ENCODE measurements at places on chromosomes 7 and 10.

DNA sequence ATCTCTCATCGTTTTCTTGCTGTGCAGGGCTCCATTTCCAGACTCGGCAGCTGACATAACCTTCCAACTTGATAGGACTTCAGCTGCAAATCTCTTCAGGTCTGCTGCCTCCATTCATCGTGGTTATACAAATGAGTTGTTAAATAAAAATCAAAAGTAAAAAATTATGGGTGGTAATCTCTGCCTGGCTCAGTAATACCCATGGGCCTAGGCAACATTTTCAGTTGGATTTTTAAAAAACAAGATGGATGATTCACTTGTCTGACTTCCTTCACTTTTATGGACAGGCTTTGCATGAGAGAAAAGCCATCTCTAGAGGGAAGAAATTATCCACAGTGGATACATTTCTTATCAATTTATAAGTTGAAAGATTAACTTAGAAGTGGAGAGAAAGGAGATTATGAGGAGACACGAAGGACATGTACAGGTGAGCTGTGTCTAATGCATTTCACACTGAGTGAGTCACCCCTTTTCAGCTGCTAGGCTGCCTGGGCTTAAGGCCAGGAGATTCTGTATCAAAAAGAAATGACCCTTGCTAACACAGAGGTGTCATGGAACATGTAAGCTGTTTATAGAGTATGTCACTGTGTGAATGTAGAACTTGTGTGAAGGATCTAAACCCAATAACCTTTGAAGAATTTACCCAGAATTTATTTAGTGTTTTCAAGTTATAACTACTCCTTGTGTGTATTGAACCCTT lies 495.1 kb downstream of the AUTS2 start:
- no peak for DNase-seq

DNA sequence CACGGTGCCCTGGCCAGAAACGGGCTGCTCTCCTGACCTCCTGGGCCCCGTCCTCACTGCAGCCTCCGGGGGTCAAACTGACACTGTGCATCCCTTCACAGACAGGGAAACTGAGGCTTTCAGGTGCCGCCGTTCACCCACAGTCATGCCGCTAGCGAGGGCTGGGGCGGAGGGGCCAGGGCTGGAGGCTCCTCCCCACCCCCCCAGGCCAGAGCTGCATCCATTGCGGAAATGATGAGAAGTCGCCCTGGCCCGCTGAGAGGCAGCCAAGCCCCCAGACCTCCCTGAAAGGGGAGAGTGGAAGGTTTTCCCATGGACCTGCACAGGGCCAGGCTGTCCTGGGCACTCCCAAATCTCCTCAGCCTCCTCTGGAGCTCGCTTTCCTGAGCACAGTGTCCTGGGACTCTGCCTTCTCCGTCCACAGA lies 16.5 kb upstream of the INPP5A start:
- DNase-seq = no peak

GRCh38 chr7:32075612-32076011 lies 5.4 kb upstream of the PDE1C start:
- DNase-seq = no peak

GRCh38 chr10:71727105-71727737 lies 7.6 kb upstream of the C10orf105 start:
- no peak for DNase-seq

- no peak for DNase-seq
Observed at GRCh38 chr7:105685161-105685560, 103.9 kb upstream of the EFCAB10 start.

- no peak for DNase-seq
Observed at GRCh38 chr7:38367301-38367890, 94.0 kb upstream of the TARP start.

GRCh38 chr7:13742126-13742525 lies 247.3 kb downstream of the ETV1 start:
- no peak for DNase-seq

- no peak for DNase-seq
Observed at GRCh38 chr10:22381262-22381661, 36.0 kb downstream of the SPAG6 start.

GRCh38 chr7:45159296-45159695 lies 1.7 kb downstream of the RAMP3 start:
- no peak for DNase-seq

- DNase-seq = no peak
Observed at GRCh38 chr10:88106366-88106765, 242.9 kb downstream of the PTEN start.

DNA sequence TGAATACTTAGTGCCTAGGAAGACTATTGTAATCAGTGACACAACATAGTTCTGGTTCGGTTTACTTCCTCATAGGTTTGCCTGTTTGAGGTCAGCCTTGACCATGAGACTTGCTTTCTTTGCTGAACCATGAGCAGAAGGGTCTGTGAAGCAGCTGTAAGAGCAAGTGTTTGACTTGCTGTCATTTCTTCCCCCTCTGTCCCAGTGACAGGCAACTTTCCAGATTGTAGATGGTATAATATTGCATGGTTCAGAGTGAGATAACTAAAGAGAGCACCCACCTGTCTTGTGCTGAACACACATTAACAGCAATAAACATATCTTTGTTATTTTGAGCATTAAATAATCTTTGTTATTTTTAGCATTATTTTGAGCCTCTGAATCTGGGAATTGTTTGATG lies 9.3 kb upstream of the RTKN2 start:
- DNase-seq = no peak

DNA sequence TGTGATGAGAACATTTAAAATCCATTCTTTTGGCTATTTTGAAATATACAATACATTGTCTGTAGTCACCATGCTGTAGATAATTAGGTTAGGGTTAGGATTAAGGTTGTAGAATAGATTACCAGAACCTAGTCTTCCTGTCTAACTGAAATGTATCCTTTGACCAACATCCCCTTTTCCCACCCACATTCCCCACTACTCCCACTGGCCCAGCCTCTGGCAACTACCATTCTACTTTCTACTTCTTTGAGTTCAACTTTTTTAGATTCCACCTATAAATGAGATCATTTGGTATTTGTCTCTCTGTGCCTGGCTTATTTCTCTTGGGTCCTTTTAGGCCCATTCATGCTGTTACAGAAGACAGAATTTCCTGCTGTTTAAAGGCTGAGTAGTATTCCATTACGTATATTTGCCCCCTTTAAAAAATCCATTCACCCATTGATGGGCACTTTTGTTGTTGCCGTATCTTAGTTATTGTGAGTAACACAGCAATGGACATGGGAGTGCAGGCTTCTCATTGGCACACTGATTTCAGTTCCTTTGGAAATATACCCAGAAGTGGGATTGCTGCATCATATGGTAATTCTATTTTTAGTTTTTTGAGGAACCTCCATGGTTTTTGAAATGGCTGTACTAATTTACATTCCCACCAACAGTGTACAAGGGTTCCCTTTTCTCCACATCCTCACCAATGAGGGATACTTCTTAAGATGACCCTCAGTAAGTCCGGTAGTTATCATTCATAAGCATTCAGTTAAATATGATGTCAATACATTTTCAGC lies 104.0 kb downstream of the RALA start:
- no peak for DNase-seq

DNA sequence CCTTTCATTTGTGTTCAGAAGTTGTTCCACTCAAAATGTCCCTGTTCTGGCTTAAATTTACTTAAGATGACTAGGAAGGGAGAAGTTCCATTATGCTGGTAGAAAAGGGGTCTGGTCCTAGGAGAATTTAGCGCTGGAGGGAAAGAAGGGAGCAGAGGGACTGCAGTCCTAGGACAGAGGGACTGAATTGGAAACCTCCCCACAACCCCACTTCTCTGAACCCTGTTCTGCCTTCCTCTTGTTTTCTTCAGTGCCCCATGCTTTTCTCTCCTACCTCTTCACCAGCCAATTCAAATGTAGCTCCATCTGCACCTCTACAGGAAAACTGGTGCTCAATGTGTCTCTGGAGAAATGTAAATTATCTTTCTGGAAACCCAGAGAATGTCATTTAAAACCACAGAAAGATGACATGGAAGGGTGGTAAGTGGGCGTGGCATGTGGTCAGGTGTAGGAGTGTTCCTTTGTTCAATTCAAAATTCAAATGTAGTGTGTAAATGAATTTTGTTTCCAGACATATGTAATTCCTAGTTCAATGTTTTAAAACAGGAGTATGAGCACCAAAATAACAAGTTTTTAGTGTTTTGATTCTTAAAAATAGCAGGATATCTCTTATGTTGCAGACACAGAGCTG lies 24.0 kb upstream of the RHOBTB1 start:
- no peak for DNase-seq

DNA sequence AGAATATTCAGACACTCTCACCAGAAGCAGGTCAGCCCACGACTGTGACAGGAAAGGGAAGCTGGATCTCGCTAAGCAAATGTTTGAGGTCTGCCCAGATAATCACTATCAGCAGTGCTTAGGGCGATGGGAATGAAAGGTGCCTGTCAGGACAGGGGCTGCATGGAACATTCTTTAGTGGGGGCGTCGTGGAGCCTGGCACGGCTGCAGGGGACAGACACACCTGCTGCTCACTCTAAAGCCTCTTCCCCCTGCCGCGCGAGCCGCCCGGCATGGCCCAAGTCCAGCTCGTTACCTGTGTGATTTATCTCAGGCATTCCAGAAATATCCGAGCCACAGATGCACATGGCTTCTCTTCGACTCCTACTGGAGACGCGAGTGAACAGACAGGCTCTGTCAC lies 235.5 kb downstream of the GLRX3 start:
- no peak for DNase-seq

DNA sequence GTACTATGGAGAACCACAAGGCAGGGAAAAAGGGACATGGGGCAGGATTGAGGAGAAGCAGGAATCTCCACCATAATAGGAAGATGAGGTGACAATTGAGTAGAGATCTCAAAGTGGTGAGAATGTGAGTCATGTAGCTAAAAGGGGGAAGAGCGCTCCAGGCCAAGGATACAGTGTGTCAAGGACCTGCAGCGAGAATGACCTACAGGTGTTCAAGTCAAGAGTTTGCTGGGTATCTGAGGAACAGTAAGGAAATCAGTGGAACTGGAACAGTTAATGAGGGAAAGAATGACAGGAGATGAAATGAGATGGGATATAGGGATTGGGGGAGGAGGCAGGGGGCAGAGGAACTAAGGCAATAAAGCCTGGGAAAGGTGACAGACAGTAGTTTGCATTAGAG lies 33.6 kb downstream of the SFR1 start:
- no peak for DNase-seq

DNA sequence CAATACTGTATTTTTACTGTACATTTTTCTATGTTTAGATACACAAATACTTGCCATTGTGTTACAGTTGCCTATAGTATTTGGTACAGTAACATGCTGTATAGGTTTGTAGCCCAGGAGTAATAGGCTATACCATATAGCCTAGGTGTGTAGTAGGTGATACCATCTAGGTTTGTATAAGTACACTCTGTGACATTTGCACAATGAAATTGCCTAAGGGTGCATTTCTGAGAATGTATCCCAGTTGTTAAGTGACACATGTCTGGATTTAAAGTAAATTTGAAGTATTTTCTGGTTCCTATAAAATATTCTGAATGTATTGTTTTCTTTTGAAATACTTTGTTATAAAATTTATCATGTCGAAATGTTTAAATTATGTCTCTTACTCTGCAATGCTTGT lies 7.2 kb downstream of the CDK14 start:
- no peak for DNase-seq

DNA sequence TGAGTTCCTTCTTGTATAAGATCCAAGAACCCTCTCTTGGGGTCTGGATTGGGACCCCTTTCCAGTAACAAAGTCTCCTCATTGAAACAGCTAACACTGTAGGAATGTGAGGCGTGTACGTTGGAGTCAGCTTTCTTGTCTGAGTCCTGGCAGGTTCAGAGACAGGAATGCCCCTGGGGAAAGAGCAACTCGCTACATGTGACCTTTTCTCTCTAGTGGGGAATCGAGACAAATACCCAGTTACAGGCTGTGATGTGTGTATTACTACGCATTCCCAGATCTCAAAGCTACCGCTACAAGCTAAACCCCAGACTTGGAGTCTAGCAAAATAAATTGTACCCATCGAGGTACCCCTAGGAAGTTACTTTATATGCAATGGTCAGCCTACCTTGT lies 85.6 kb upstream of the FRMD4A start:
- DNase-seq = no peak

- DNase-seq = no peak
Observed at GRCh38 chr10:79208251-79208983, 138.9 kb upstream of the PPIF start.

GRCh38 chr7:31091924-31092434 lies 39.9 kb downstream of the ADCYAP1R1 start:
- DNase-seq = no peak

DNA sequence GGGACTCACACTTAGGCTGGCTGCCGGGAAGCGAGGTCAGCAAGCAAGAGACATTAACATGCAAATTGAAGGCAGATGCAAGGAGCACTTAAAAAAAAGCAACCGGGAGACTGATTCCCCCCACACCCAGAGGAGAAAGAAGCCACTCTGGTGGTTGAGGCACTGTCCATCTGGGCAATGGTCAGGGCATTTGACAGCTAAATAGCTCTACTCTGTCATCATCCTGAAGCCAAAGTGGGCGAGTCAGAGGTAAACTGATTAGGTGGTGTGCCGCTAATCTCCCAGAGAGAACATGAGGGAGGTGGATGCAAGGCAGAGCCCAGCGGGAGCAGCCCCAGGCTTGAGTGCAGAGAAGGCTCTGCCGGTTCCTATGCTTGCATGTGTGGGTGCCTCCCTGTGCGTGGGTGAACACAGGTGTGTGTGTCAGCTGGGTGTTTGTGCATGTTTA lies 100.6 kb downstream of the PLXNA4 start:
- no peak for DNase-seq

GRCh38 chr10:27513451-27514191 lies 9.5 kb downstream of the RAB18 start:
- DNase-seq = no peak

GRCh38 chr7:67554986-67555385 lies 558.4 kb downstream of the TYW1 start:
- DNase-seq = no peak

DNA sequence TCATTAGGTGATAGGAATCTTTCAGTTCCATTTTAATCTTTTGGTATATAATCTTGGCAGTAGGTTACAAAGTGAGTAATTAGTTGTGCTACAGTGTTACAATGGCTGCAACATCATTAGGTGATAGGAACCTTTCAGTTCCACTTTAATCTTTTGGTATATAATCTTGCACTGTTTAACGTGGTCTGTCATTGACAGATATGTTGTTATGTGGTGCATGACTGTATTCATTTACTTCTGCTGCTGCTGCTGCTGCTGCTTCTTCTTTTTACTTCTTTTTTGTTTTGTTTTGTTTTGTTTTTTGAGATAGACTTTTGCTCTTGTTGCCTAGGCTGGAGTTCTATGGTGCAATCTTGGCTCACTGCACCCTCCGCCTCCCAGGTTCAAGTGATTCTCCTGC lies 28.6 kb downstream of the ST7 start:
- DNase-seq = no peak

Data from NCI-H1048 (cell line).